ENCODE measurements at places on chromosomes 2 and 18.

- no peak for DNase-seq
Measured at GRCh38 chr2:217004656-217005055, 144.8 kb upstream of the TNP1 start.

DNA sequence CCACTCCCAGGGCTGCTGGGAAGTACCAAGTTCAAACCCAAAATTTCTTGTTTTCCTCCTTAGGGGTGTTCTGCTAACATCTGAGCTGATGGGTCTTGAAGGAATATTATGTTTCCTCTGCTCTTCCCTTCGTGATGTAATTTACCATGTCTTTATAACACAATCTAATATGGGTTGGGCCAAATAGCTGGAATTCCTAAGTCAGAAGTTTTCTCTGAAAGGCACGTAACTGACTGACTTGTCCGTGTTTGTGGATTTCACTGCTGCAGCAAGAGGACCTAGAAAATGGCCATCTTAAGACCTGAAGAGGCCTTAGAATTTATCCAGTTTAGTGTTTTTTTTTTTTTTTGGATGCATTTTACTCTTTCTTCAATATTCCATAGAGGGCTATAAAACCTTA lies 256.7 kb downstream of the DCDC2C start:
- no peak for DNase-seq

GRCh38 chr18:22694954-22695353 lies 238.2 kb upstream of the RBBP8 start:
- no peak for DNase-seq

- DNase-seq: no peak
Measured at GRCh38 chr2:197307236-197307932, 3.2 kb downstream of the ANKRD44 start.

- no peak for DNase-seq
Measured at GRCh38 chr2:28615706-28616105, 119.8 kb downstream of the PLB1 start.

GRCh38 chr2:47226132-47226922 lies 71.2 kb upstream of the STPG4 start:
- DNase-seq: no peak

DNA sequence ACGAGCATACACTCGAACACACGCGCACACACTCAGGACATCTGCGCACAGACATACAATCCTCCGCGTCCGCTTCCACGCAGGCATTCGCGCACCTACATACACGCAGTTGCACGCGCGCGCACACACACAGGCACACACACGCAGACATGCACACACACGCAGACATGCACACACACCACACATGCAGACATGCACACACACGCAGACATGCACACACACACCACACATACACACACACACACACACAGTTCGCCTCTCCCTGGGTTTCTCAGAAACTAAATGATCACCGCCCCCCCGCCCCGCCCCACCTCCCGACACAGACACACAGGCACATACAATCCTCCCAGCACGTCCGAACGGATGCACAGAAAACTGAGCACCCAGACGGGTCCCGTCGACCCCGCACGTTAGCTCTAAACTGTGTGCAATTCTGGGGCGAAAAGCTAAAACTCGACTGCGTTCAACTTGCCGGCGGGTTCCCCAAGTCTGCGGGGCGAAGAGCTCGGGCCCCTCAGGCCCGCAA lies 1.0 kb downstream of the EPHA4 start:
- peak; percentile 13 for DNase-seq

- no peak for DNase-seq
Measured at GRCh38 chr18:6396276-6396675, 18.4 kb downstream of the L3MBTL4 start.

DNA sequence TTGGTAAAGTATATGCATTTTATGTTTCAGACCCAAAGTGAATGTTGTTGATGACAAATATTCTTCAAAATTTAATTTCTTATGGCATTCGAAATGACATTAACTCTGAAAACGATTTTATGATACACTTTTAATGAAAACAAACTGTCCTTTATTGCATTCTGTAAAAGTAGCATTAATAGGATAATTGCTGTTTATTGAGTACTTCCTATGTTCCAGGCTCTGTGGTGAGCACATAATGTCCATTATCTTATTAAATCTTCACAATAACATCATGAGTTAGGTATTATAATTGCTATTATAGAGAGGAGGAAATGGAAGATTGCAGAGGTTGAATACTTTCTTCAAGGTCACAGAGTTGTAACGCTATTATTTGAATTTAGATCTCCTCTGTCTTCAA lies 638.0 kb downstream of the LRP1B start:
- DNase-seq: no peak

DNA sequence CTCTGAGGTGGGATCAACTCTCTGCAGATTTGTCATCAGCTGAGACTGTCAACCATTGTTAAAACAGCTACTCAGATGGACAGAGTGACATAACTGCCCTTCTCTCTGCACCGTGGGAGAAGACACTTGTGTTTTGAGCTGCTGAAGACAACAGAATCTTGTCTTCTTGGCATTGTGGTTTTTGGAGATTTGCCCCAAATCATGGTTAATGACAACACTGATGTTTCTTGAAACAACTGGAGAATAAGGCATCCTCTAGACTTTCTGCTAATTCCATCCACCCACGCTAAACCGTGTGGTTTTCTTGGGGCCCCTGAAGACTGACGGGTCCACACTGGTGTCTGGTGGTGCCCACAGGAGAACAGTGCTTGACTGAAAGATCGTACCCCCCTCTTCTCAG lies 39.5 kb downstream of the SH3BP4 start:
- no peak for DNase-seq

- no peak for DNase-seq
Measured at GRCh38 chr2:138271467-138271866, 230.1 kb upstream of the SPOPL start.

DNA sequence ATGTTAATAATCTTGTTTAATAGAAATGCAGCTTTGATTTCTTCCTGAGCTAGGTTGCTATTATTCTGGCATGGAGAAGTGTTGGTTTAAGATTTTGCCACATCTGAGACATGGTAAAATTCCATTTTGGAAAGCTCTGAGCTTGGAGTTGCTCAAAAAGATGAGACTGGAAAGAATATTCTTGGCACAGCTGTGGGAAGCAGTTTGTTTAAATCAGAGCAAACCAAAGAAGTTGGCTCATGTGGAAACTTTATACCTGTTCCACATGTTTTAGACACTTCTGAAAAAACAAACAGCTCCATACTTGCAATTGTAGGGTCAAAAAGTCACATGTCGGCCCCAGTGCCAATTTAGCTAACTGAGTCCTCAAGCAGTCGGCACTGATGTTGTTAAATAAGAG lies 116.6 kb downstream of the SLC4A3 start:
- no peak for DNase-seq

DNA sequence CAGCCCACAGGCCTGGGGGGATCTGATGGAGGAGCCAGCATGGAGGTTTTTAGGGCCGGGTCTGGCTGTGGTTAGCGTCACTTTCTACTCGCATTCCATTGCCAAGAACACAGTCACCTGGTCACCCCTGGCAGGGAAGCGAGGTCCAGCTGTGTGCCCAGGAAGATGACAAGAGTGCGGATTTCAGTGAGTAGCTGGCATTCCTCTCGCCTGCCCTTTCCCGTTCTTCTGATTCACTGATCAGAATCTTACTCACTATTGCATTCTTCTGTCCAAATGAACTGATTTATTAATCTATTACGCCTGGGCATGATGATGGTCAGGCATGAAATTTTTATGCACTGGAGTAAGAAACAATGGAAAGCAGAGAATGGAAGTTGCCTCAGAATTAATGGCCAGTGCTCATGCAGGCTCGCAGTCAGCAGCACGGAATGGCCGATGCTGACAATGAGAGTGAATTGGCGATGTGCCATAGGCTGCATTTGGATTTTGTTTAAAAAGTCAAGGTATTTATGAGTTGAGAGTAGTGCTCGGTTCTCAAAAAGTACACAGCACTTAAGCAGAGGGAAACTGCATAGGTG lies 76.4 kb upstream of the MGAT5 start:
- no peak for DNase-seq

DNA sequence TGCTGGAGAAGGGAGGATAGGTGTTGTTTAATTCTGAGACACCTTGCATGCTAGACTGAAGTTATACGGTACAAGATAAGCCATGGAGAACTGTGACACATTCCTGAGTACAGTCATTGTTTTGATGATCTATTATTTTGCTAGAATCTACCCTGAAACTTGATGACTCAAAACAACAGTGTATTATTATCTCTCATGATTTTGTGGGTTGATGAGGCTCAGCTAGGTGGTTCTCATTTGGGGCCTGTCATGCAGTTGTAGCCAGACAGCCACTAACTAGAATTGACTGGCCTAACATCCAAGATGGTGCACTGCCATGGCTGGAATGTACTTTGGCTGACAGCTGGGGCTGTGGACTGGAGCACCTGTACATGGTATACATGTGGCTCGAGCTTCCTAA lies 5.4 kb upstream of the IL1R1 start:
- peak; percentile 22 for DNase-seq

GRCh38 chr2:27907547-27907946 lies 17.0 kb downstream of the BABAM2 start:
- DNase-seq: no peak

GRCh38 chr2:228545041-228545747 lies 363.7 kb upstream of the SPHKAP start:
- no peak for DNase-seq

- peak; percentile 50 for DNase-seq
Measured at GRCh38 chr2:28422908-28423741, 30.5 kb downstream of the FOSL2 start.

DNA sequence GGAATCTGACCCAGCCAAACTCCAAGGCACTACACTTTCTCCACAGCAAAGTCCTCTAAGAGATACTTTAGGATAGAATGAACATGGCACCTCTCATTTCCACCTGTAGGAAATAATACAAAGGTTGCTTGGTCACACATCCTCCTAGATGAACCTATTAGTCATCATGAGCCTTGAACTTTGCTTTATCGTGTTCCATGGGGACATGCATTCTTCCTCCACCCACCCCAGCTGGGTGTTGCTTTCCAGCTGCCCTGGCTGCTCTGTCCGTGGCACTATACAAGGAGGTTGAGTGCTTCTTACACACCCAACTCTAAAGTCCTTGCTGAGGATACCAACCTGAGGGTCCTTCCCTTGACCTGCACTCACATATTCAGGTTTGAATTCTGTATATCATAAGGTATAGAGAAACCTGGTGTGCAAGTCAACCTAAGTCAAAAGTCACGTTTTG lies 52.7 kb downstream of the SPRED2 start:
- DNase-seq: no peak

- DNase-seq: no peak
Measured at GRCh38 chr2:44137872-44138551, 30.7 kb upstream of the PPM1B start.

DNA sequence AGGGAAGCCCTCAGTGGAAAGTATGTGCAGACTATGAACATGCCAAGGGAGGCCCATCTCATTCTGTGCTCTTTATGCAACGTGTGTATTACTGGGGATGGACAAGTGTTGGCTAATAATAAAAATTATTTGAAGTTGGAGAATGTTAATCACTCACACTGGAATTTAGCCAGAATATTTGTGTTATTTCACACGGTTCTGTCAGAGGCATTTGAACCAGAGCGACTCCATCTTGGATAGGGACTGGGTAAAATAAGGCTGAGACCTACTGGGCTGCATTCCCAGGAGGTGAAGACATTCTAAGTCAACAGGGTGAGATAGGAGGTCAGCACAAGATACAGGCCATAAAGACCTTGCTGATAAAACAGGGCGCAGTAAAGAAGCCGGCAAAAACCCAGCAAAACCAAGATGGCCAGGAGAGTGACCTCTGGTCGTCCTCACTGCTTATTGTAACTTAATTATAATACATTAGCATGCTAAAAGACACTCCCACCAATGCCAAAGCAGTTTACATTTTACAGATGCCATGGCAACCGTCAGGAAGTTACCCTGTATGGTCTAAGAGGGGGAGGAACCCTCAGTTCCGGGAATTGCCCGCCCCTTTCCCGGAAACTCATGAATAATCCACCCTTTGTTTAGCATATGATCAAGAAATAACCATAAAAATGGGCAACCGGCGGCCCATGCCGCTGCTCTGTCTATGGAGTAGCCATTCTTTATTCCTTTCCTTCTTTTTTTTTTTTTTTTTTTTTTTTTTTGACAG lies 2.6 kb upstream of the FZD5 start:
- DNase-seq: peak; percentile 35

DNA sequence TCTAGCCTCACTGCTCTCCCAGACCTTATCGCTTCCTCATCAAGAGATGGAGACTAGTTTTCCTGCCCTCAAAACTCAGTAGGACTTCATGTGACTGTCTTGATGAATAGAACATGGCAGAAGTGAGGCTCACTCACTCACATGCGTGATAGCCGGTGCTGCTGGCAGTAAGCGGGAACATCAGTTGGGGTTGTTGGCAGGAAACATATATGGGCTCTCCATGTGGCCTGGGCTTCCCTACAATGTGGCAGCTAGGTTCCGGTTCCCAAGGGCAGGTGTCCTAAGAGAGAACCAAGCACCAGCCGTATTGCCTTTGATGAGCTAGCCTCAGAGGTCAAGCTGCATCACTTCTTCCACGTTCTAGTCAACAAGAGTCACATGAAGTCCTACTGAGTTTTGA lies 15.2 kb upstream of the FAHD2A start:
- no peak for DNase-seq

GRCh38 chr2:204174034-204174433 lies 237.5 kb downstream of the ICOS start:
- DNase-seq: no peak

- DNase-seq: no peak
Measured at GRCh38 chr2:31654241-31654640, 73.5 kb upstream of the SRD5A2 start.

Data from stimulated activated naive CD8-positive, alpha-beta T cell treated with anti-CD3 and anti-CD28 coated beads, Interleukin-15, Interleukin-2, amounts not matched to agents 100 U/mL and 50 U/mL, for 24 hours (primary cell).